ENCODE measurements at places on chromosomes 4 and X.
A peak's percentile ranks its signal among the peaks of the same experiment; 100 is the strongest.

DNA sequence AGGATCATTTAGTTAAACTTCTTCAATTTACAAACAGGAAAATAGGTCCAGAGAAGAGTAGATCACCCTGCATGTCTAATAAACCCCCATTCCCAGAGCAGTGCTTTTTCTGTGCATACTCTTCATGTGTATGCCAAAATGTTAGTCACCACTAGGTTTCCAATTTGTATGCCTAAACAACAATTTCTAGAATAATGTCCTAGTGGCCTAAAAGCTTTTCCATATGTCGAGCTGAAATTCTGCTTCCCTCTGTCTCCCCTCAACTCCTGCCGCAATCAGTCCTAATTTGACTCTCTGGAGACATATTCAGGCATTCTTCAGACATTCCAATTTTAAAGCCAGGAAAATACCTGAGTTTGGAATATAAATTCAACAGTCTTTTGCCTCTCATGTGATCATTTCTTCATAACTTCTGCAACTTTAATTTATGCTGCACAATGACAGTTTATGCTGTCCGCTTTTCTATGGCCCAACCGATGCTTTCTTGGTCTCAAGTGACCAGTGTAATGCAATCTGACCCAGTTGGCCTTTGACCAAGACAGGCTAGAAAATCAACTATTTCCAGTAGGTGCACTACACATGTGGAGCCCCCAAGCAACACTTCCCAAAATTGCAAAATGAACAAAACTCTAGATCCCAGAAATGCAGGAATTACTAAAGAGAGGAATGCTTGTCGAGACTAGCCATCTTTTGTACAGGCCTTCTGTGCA lies 122.9 kb upstream of the FMR1 start:
- no peak for DNase-seq

DNA sequence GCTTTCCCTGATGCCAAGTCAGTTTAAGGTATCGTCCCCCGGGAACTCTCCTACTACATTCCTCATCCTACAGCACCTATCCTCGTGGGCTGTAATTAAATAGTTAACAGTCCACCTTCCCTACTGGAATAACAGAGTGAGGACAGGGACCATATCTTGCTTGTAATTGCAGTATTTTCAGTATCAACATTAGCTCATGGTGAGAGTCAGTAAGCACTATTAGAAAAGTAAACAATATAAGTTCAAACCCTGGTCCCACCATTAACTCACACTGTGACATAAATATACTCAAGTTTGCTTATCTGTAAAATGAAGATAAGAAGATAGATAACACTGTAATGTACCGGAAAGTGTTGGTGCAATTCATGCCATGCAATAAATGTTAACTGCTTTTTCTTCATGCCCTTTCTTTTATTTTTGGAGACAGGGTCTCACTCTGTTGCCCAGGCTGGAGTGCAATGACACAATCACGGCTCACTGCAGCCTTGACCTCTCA lies 61.3 kb downstream of the SH3RF1 start:
- DNase-seq: no peak

DNA sequence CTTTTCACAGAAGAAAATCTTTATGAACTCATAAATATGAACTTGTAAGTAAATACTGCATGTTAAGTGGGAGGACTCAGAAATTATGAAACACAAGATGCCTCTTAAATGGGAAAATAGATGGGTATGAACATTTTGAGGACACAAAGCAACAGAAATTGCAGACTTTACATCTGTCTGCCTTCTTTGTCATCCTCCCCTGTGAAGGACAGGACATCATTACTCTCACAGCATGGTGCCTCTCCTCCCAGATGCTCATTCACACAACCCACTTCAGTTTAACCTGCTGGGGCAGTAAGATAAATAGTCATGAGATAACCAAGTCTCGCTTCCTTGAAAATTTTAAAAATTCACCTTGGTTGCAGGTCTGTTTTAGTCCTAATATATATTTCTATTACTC lies 144.5 kb downstream of the APBB2 start:
- no peak for DNase-seq

DNA sequence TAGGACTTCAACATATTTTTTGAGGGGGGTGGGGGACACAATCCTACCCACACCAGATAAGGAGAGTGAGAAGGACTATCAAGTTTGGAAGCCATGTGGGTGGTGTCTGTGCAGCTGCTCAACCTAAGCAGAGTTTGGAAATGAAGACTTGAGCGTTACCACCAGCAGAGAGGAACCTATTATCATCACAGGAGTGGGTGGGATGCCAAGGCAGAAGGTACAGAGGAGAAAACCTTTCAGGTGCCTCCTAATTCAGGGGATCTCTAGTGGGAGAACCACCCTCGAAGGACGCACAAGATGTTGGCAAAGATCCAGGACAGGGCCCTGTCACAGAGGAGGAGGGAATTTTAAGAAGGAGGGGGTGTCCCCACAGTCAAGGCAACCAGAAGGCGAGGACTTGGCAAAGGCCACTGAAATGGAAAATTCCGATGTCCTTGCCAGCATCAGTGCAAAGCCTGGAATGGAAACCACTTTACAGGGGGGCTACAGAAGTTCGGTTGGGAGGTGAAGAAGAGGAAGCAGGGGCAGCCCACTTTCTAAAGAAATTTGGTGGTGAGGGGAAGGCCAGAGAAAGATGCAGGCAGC lies 8.4 kb upstream of the GPM6B start:
- no peak for DNase-seq

GRCh38 chrX:36916941-36917340 lies 91.2 kb upstream of the FAM47C start:
- no peak for DNase-seq

- no peak for DNase-seq
Observed at GRCh38 chrX:10111364-10112148, 45.2 kb upstream of the CLCN4 start.

DNA sequence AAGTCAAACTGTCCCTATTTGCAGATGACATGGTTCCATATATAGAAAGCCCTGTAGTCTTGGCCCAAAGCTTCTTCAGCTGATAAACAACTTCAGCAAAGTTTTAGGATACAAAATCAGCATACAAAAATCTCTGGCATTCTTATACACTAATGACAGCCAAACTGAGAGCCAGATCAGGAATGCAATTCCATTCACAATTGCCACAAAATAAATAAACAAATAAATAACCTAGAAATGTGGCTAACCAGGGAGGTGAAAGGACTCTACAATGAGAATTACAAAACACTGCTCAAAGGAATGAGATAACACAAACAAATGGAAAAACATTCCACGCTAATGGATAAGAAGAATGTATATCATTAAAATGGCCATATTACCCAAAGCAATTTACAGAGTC lies 52.9 kb upstream of the CXCL8 start:
- no peak for DNase-seq

DNA sequence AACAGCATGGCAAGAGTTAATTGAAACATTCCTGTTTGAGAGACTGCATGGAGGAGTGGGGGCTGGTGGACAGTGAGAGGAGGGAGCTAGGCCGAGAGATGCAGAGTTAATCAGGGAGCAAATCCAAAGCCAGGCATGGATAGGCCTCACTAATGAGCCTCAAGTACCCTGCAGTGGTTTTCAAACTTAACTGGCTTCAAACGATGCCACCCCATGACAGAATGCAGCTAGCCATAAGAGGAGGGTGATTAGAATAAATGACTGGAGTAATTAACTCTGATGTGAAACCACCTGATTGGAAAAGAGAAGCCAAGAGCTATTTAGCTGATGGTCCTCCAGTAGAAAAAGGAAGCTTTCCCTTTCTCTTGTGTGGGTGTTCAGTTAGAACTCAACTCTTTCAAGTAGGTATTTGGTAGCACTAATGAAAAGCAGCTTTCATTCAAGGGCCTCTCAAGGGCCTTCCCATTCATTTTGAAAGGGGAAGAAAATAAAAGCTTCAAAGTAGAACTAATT lies 215.4 kb upstream of the MAB21L2 start:
- DNase-seq: peak; percentile 12
